ENCODE measurements at places on chromosomes 1 and 21. TPM values are rescaled to one million over a fixed set of nuclear protein-coding genes. Genes with fewer than 3 reads are reported as not detected.

Gene KRTAP12-2
- not detected for total RNA-seq

Gene TSPEAR
- total RNA-seq = not detected

Gene PTPRU
- total RNA-seq = 5.0 TPM

Gene MYOG
- total RNA-seq = not detected

Gene PLPPR4
- total RNA-seq = 5.2 TPM

Gene ZSCAN20
- 12.7 TPM for total RNA-seq

Gene ADGRL4
- 35.0 TPM for total RNA-seq

Gene AIM2
- not detected for total RNA-seq

Gene LIN28A
- total RNA-seq = not detected

Gene PRAMEF26
- not detected for total RNA-seq

Gene FAM151A
- total RNA-seq = not detected

Gene C8B
- not detected for total RNA-seq

Gene LYPD8
- total RNA-seq = not detected

Gene KDF1
- total RNA-seq = 0.28 TPM

Gene CDA
- not detected for total RNA-seq

Gene NTMT2
- total RNA-seq = not detected

Gene CFHR3
- total RNA-seq = not detected

Gene PODN
- 5.6 TPM for total RNA-seq

Data from regular cardiac myocyte (primary cell).